ENCODE measurements at places on chromosomes 3 and 15.
A peak's percentile ranks its signal among the peaks of the same experiment; 100 is the strongest.

DNA sequence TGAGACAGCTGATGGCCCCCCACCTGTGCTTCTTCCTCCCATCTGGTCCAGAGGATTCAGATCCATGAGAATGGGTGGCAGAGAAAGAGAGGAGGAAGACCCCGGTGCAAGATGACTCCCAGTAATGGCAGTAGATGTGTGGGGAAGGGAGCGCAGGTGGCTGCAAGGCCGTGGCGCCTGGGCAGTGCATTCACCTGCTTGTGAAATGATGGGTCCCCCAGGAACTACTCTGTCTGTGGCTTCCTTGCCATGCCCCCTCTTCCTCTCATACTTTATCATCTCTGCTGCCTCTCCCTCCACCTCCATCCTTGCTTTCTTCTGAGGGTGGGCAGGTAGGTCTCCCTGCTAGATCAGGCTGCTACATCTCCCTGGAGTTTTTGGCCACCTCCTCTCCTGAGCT, 23.3 kb downstream of the ZNF710 start:
- no peak for DNase-seq

GRCh38 chr3:152127058-152127457, 141.7 kb upstream of the MBNL1 start:
- no peak for DNase-seq

GRCh38 chr15:59052915-59053407, 52.0 kb upstream of the CCNB2 start:
- no peak for DNase-seq

DNA sequence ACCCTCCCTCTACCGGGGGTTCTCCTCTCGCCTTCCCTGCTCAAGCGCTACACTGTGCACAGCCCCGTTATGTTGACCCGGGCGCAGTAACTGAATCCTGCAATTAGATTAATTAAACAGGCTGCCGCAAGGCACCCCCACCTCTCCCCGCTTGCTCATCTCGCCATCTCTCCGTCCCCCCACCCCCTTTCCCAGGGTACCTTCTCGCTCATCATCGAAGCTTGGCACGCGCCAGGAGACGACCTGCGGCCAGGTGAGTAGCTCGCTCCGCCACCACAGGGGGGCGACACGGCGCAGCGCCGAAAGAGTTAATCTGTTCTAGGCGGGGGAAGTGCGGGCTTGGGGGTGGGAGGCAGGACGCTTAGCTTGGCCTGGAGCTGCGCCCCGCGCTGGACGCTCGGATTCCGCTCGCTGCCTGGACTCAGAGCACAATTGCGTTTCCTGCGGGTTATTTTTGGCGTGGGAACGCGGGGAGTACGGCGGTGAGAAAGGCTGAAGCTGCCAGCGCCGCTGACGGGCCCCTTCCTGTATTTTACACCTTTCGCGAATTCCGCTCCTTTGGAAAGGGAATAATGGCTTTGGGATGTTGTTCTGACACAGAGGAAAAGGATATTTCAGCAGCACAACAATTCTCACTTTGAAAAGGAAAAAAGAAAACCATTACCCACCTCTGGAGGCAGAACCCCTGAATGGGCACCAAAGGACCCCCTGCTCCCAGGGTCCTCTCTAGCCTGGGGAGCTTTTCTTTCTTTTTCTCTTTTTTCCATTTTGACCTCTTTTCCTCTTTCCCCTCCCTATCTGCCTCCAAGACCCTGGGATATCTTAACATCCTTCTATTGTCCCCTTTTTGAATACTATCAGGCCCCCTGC, 1.5 kb downstream of the DLL4 start:
- DNase-seq: peak; percentile 66

DNA sequence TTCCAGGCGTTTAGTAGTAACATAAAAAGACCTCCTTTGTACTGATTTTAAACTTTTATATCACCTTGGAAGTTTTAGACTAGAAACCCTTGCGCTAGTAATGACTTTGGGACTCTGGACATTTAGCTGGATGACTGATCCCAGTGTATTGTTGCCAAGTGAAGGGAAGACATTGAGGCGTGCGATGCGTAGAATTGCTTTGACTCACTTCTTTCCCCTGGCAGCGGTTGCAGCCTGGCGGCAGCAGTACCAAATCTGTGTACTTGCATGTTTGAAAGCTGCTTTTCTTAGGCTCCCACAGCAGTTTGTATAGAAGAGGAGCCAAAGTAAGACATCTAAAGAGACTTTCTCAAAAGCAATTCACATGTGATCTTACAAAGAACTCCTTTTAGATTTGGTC, 151.6 kb downstream of the BBX start:
- DNase-seq: no peak

- no peak for DNase-seq
These were observed 168.0 kb downstream of the PEX5L start for GRCh38 chr3:179868715-179869114.

- DNase-seq: no peak
These were observed 546.4 kb upstream of the ZNF385D start for GRCh38 chr3:22297436-22297835.

DNA sequence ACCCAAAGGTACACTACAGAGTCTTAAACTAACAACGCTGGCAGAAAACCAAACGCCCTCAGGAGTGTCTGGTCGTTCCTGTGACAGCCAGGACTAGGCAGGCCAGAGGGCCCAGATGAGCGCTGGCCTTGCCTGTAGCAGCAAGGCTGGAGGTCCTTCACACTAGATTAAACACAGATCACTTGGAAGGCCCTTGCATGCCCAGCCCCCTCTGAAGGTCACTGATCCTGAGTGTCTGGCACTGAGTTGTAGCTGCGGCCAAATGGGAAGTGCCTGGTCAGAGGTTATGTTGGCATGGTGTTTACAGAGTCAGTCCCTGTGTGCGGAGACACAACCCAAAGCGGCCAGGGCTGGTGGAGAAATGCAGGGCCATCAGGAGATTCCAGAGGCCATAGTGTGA, 58.9 kb downstream of the ZNF621 start:
- no peak for DNase-seq

DNA sequence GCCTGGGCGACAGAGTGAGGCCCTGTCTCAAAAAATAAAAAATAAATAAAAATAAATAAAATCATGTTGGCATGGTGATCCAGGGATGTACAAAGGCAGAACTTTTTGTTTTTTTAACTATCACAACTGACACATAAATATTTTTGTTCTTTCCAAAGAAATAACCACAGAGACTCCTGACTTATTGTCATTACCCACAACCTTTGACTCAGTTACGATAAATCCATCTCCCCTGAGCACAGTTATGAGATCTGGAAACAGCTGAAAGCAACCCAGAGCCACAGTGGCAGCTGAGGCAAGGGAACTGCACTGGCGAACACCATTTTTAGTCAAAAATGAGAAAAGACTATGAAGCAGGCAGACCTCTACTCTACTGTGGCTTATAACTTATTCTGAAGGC, 24.0 kb downstream of the OSBPL10 start:
- no peak for DNase-seq

DNA sequence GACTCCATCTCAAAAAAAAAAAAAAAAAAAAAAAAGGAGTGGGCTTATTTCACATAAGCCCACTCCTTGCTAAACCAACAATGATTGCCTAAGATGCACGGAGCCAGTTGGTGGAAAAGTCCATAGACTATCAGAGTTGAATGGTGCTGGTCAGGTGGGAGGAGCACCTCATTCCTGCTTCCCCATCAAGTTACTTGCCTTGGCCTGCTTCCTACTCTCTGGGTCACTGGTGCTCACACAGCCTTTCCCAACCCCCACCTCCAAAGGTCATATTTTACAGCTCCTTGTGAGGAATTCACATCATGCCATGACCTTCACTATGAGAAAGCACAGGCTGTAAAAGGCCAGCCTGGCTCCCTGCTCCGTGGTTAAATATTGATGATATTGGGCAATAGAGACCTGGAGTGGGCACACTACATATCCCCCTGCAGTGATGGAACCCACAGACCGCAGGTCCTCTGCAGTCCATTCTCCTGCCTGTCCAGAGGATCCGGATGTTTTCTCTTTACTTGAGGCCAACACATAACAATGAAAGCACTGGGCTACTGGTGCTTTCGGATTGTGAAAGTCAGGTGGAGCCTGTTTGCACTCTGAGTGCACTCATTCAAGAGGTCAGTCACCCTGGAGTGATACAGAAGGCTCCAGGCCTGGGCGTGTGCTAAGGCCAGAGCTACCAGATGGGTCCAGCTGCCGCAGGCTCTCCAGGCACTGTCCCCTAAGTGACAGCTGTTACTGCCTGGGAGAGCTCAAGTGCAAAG, at the start of gene SLC51B:
Gene SLC51B, plus strand, starts transcription at position 664 of the 758 bp plus-strand sequence. CDS start 4,618 bp downstream, outside the sequence.
- no peak for DNase-seq

- DNase-seq: no peak
These were observed 22.6 kb upstream of the TEX9 start for GRCh38 chr15:56342653-56343052.

- DNase-seq: no peak
These were observed 44.0 kb upstream of the CGNL1 start for GRCh38 chr15:57332326-57332725.

DNA sequence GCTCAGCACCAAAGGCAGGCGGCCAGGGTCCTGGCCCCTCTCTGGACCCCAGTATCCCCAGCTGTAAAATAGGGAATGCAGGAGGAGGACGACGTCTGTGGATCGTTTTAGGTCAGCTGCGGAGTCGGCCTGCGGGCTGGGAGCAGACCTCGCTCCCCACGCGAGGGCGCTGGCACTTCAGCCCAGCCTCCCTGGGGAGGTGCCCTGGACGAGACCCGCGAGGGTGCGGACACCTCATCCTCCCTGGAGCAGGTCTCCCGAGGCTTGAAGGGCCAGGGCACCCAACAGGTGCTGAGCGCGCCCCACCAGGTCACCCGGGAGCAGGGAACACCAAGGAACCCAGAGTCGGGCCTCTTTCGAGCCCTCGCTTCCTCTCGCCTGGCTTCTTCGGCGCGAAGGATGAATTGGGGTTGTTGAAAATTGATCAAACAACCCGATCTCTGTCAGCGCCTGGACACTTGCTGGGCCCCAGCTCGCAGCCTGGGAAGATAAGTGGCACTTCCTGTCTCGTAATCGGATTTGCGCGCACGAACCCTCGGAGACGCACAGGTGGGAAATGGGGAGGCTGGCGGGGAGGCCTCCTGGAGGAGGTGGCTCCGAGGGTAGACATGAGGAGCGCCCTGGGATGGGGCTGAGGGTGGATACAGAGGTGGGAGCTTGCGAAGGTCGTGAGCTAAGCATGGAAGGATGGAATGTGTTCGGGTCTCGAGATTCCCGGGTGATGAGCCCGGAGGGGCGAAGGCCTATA, 588 bp upstream of the VIPR1 start:
- DNase-seq: peak; percentile 63

- no peak for DNase-seq
These were observed 4.3 kb downstream of the TMPRSS7 start for GRCh38 chr3:112038863-112039262.

- peak; percentile 33 for DNase-seq
These were observed 94.5 kb upstream of the ADAMTSL3 start for GRCh38 chr15:83559310-83559966.

DNA sequence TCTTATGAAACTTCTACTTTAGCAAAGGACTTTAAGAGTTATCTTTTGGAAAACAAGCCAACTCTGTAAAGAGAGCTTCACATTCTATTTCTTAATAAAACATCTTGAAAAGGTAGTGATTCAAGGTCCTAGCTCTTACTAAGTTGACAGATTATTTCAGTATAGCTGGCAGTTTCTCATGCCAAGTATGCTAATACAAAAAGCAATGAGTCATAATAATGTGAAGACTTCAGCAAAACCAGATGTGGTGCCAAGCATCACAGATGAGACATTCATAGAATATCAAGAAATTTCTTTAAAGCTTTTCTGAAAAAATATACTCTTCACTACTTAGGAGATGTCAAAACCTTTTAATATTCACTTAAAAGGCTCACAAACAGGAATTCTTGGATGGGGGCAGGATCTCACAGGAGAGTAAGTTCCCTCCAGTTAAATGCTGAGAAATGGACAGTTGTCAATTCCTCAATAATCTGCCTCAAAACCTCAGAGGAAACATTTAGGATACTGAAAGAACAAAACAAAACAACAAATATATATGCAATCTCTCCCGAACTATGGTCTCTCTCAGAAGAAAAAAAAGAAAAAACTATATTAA, 45.6 kb downstream of the DCBLD2 start:
- no peak for DNase-seq

- no peak for DNase-seq
These were observed 12.9 kb downstream of the DYNC1LI1 start for GRCh38 chr3:32557640-32558352.

- DNase-seq: no peak
These were observed 85.4 kb downstream of the TMEM108 start for GRCh38 chr3:133123636-133124035.

- no peak for DNase-seq
These were observed 43.7 kb downstream of the LRRC49 start for GRCh38 chr15:70936326-70936725.

GRCh38 chr3:64220161-64220914, 4.9 kb downstream of the PRICKLE2 start:
- DNase-seq: no peak

GRCh38 chr3:98807561-98807960, 44.4 kb downstream of the ST3GAL6 start:
- DNase-seq: no peak

DNA sequence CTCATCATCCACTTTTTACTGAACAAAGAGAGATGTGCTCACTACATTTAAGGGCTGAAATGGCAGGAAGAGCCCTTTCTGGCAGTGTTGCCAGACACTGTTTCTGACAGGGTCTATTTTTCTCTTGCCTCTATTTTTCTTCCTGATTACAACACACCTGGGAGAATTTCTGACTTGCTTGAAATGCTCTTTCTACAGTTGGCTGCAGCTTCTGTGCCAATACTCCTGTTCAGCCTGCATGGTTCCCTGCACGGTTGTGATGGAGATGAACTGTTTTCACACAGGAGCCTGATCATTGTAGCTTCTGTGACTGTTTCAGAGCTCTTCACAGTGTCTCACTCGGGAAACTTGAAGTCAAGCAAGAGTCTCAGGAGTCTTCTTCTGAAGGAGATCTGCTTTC, 83.0 kb upstream of the DLG1 start:
- no peak for DNase-seq

GRCh38 chr3:180184816-180185215, 148.1 kb upstream of the PEX5L start:
- no peak for DNase-seq

GRCh38 chr3:67453628-67454027, 200.8 kb downstream of the SUCLG2 start:
- DNase-seq: no peak

- DNase-seq: no peak
These were observed 29.2 kb downstream of the NSUN3 start for GRCh38 chr3:94092086-94092485.

- DNase-seq: no peak
These were observed 532.8 kb downstream of the ZIC1 start for GRCh38 chr3:147941969-147942368.

DNA sequence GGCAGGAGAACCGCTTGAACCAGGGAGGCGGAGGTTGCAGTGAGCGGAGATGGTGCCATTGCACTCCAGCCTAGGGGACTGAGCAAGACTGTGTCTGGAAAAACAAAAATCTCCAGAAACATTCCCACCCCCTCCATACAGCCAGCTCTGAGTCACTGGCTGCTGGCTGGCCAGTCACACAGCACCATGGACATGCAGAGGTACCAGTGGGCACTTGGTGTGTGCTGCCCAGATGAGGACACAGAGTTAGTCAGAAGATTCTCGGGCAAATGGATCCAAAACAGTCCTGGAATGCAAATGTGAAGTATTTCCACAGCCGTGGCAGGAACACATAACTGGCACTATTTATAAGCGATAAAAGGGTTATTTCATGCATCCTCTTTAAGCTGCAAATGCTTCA, 44.6 kb downstream of the BDH1 start:
- DNase-seq: no peak

GRCh38 chr15:74833376-74834107, 7.1 kb downstream of the CPLX3 start:
- DNase-seq: no peak

- no peak for DNase-seq
These were observed 71.0 kb downstream of the CCK start for GRCh38 chr3:42194943-42195510.
